Bronchus fibroblast of lung (primary cell): ENCODE measurements at places on chromosomes 13 and 19. TPM values are rescaled to one million over a fixed set of nuclear protein-coding genes. Genes with fewer than 3 reads are reported as not detected.

GNG7 gene
- under 0.01 and 0.15 TPM in 2 replicates for total RNA-seq

ZNF99 gene
- not detected in 2 replicates for total RNA-seq

PRODH2 gene
- total RNA-seq: not detected in 2 replicates

AMER2 gene
- total RNA-seq: not detected in 2 replicates

RGS9BP gene
- 0.15 and 0.17 TPM in 2 replicates for total RNA-seq

ZNF805 gene
- 4.5 and 5.2 TPM in 2 replicates for total RNA-seq

IGFL2 gene
- total RNA-seq: not detected in 2 replicates

CD37 gene
- not detected in 2 replicates for total RNA-seq

HRC gene
- total RNA-seq: not detected in 2 replicates

DIRAS1 gene
- total RNA-seq: 0.34 and 0.59 TPM in 2 replicates

KIR2DL4 gene
- not detected in 2 replicates for total RNA-seq

PTGER1 gene
- total RNA-seq: 1.0 and 2.5 TPM in 2 replicates

CD70 gene
- not detected in 2 replicates for total RNA-seq

C19orf81 gene
- total RNA-seq: not detected in 2 replicates

TRIM28 gene
- 474 and 516 TPM in 2 replicates for total RNA-seq

KATNAL1 gene
- 10.3 and 15.8 TPM in 2 replicates for total RNA-seq

CGB8 gene
- not detected in 2 replicates for total RNA-seq

XPO4 gene
- total RNA-seq: 13.7 and 14.6 TPM in 2 replicates

PIK3R2 gene
- total RNA-seq: 18.4 and 23.9 TPM in 2 replicates

HCST gene
- total RNA-seq: not detected in 2 replicates

CEACAM8 gene
- not detected in 2 replicates for total RNA-seq

PRKACA gene
- total RNA-seq: 54.0 and 57.4 TPM in 2 replicates

C19orf12 gene
- total RNA-seq: 36.6 and 40.0 TPM in 2 replicates
